RPMI7951 (cell line): ENCODE measurements at places on chromosomes 12 and 14.
A peak's percentile ranks its signal among the peaks of the same experiment; 100 is the strongest.

GRCh38 chr12:27524839-27525753 is 1.1 kb downstream of the PPFIBP1 start:
- DNase-seq = peak; percentile 79

- DNase-seq = no peak
Observed at GRCh38 chr12:109466821-109467220, 10.3 kb downstream of the KCTD10 start.

GRCh38 chr14:56964895-56965294 is 154.6 kb upstream of the OTX2 start:
- DNase-seq = no peak

DNA sequence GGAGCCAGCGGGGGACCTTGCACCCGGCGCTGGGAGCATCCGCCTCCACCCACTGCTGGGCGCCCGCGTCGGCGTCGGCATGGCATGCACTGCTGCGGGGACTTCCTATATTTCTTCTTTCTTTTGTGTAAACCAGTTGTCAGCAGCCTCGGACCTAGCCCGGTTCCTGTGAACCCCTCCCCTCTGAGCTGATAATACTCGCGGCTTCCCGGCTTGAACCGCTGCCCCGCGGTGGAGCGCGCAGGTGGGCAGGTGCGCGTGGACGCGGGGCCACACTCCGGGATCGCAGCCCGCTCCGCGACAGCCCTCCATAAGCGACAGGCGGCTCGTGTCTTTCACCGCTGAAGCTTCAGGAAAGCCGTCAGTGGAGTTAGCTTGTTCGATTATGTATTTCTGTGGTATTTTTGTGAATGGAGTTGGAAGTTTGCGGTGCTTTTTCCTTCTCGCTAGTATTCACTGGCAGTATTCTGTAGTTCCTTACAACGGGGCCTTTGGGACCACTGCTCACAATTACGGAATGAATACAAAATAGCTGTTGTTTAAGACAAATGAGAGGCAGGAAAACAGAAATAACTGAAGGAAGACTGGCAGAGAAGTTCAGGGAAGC is 870 bp downstream of the BMAL2 start:
- DNase-seq = no peak

GRCh38 chr12:116495260-116495659 is 63.9 kb upstream of the MAP1LC3B2 start:
- peak; percentile 89 for DNase-seq

GRCh38 chr14:93978735-93979134 is 2.4 kb upstream of the ASB2 start:
- no peak for DNase-seq

DNA sequence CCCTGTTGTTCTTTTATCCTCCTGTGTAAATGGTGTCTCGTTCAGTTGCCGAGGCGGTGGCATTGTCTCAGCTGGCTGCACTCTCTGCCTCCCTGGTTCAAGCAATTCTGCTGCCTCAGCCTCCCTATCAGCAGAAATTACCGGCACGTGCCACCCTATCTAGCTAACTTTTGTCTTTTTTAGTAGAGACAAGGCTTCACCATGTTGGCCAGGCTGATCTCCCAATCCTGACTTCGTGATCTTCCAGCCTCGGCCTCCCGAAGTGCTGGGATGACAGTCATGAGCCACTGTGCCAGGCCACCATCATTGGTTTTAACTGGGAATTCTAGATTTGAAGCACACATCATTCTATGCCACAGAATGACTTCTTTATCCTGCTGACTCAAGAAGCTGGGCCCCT is 175.3 kb upstream of the ALG10B start:
- DNase-seq = no peak

- DNase-seq = no peak
Observed at GRCh38 chr14:64879635-64880220, at the start of gene SPTB. SPTB (minus strand) TSS chr14:64879907; CDS start chr14:64823094, 56,813 bp downstream.

DNA sequence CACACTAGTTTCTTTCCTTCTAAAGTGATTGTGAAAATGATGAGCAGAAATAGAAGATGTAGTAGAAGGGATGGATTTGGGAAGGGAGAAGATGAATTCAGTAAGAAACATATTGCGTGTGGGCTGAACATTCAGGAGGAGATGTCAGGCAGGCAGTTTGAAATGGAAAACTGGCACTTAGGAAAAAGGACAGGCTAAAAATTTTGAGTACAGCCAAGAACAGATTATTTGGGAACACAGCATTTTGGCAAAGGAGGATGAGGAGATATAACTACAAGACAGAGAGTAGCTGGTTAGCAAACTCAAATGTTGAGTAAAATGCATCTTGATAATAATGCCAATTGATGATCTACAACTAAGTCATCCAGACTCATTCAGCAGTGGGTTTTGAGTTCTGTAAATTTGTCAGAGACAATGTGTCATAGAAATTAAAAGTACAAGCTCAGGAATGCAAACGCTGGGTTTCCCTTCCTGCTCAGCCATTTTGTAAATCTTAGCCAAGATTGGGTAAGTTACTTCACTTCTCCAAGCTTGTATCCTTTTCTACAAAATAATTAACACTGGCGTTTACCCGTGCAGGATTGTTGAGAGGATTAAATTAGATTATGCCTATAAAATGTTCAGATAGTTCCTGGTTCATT is 255.0 kb downstream of the NAV3 start:
- peak; percentile 31 for DNase-seq

GRCh38 chr14:56197150-56197549 is 78.9 kb downstream of the PELI2 start:
- no peak for DNase-seq

DNA sequence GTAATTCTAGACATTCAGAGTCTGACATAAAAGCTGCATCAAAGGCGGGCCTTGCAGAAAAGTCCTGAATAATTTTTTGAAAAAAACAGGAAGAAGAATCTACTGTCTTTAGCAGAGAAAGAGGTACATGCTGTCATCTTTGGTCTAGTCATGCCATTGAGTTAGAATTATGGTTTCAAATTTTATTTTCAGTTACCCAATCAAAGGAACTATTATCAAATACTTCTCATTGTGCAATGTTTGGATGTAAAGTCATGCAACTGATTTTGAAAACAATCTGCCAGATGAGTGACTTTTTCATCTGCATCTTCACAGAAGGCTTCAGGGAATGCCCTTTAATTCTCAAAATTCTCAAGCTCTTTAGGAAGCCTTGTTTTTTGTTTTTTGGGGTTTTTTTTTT is 803.5 kb downstream of the FLRT2 start:
- no peak for DNase-seq
